ENCODE measurements at places on chromosomes 2 and 18.

DNA sequence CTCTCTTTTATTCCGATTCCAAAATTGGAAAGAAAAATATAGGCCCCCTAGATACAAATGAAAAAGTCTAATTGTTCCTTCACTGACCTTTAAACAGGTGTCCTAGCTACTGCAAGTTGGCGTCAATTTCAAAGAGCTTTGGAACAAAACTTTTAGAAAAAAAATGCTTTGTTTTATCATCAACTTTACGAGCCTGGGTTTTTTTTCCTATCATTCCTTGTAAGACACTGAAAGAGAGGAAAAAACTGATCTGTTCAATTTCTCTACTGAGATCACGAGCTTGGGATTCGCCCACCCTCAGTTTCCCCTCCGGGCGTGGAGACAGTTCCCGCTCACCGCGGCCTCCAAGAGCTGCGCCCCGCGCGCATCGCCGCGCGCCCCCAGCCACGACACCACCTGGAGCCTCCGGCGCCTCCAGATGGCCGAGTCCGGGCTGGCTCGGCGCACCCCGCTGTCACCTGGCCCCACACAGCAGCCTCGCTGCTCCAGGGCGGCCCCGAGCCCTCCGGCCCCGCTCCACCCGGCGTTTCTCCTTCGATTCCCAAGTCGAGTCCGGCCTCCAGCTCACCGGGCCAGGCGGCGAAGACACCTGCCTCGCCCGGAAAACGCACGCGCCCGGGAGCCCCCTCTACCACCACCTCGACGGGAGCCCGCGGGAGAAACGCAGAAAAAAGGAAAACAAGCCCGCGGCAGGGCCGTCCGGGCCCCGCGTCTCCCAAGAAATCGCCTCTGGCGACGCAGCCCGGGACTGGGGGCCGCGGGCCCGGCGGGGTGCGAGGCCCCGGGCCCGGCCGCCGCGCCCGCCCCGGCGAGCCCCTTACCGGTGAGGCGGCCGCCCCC, 656 bp downstream of the TBC1D8 start:
- no peak for DNase-seq

DNA sequence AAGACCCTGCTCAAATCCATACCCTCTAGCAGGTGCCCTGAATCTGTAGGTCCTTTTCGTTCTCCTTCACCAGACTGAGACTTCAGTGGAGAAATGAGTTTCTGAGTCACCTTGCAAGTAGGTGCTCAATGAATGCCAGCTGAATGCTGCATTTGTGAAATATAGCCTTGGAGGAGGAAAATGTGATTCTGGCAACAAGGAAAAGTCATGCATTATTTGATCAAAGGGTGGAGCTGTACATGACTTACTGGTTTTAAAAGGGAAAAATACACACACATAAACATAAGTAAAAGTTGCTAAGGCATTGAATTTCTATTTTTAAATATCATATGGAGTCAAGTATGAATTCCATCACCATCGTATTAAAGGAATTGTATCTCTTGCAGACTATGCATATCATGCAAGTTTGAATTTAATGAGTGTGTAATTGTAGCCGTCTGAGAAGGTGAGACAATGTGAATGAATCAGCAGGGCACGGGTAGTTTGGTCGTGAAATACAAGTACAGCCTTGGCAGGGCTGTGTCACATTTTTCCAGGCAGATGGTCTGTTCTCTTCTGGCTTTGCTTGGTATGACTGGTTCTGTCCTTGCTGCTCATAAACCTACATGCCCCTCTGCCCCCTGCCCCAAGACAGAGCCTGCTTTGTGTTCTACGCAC, 160.8 kb downstream of the COL6A3 start:
- DNase-seq: peak; percentile 73

- DNase-seq: no peak
Observed at GRCh38 chr18:1273469-1273868, 368.8 kb downstream of the ADCYAP1 start.

GRCh38 chr18:46176001-46176400, 71.8 kb downstream of the HAUS1 start:
- DNase-seq: no peak

DNA sequence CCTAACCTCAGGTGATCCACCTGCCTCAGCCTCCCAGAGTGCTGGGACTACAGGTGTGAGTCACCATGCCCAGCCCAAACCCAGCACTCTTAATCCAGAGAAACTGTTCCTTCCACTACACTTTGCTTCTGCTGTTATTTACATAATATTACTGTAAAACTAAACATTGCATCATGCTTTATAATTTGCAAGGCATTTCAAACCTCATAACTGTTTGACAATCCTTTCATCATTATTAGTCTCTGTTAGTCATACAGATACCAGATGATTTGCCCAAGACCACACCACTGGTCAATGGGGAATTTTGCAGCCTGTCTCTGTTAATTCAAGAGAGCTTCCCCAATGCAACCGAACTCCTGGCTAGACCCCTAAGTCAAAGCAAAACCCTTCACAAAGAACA, 338.3 kb downstream of the ALK start:
- DNase-seq: peak; percentile 87

DNA sequence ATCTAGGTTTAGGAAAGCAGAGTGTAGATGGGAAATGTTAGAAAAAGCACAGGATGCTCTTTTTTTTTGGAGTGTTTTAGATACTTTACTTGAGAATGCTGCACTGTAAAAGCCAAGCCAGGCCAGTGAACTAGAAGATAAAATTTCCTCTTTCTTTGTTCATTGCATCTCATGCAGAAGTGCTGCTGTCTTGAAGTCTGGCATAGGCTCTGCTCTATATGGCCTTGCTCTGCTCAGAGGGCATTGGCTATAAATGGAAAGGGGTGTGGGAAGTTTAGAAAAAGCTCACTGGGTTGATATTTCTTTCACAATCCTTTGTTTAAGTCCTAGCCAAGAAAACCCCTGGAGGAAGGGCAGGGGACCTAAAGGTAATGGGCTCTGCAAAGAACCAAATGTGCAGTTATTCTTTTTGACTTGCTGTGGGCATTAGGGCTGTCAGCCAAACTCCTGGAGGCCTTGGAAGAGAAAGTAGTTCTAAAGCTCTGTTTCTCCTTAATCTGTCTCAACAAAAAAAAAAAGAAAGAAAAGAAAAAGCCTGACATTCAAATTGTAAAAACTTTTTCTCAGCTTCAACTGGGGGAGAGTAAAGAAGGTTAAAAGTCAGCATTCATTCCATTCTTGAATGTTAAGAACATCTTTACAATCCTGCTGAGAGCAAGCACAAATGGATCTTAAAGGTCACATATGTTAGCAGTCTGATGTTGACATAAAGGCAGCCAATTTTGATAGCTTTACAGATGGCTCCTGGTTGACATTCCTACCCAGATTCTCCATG, 338.3 kb downstream of the GULP1 start:
- no peak for DNase-seq

- no peak for DNase-seq
Observed at GRCh38 chr2:191790737-191791136, 56.2 kb downstream of the CAVIN2 start.

GRCh38 chr2:45813003-45813941, 161.8 kb downstream of the PRKCE start:
- no peak for DNase-seq

- DNase-seq: peak; percentile 81
Observed at GRCh38 chr18:3541549-3542386, 91.8 kb downstream of the TGIF1 start.

DNA sequence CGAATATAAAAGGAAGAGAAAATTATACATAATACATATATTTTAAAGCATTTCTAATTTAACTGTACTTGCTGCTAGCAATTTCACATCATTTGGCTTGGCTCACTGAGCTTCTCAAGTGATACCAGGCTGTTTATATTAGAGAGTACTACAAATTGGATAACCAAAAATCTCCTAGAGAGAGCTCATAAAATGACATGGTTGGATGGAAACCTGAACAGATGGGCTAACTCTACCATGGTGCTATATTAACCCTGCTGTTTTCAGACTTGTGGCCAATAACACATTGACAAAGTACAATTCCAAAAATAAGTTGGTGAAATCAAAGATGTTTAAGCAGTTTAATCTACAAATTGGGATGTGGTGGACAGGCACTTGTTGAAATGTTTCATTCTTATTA, 364.4 kb upstream of the GCFC2 start:
- DNase-seq: no peak

DNA sequence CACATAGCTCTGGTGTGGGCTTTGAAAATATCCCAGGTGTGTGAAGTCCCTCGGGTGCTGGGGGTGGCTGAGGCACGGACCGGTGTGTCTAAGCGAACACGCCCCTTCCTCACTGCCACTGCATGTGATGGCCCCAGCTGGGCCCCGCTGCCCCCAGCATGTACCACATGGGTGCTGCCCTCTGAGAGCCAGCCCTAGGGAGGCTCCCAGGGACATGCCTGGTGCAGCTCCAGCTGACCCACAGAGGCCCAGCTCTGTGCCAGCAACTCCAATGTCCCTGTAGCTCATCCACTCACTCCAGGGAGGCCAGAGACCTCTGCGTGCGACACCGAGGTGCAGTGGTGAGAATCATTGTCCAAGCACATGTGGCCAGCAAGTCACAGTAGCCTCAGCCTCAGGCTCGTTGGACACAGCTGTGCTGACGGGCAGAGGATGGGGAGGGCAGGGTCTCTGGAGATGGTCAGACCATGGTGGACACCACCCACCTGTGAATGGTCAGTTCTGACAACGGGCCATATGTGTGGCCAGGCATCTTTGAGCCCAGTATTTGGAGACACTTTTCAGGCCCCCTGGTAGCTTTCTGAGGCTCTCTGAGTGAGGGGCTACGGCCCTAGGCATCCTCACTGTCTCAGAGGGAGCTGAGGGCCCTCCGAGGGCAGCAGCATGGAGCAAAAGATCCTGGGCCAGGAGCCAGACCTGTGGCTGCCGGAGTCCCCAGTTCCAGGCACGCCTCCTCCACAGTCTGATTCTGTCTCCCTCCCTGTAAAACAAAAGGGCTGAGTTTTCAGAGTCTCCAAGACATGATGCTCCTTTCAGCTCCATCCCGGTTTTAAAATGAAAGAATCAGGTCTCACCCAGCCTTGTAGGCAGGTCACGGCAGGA, 220.7 kb downstream of the NDUFA10 start:
- no peak for DNase-seq

- no peak for DNase-seq
Observed at GRCh38 chr18:30175621-30176225, 866.8 kb downstream of the DSC3 start.

DNA sequence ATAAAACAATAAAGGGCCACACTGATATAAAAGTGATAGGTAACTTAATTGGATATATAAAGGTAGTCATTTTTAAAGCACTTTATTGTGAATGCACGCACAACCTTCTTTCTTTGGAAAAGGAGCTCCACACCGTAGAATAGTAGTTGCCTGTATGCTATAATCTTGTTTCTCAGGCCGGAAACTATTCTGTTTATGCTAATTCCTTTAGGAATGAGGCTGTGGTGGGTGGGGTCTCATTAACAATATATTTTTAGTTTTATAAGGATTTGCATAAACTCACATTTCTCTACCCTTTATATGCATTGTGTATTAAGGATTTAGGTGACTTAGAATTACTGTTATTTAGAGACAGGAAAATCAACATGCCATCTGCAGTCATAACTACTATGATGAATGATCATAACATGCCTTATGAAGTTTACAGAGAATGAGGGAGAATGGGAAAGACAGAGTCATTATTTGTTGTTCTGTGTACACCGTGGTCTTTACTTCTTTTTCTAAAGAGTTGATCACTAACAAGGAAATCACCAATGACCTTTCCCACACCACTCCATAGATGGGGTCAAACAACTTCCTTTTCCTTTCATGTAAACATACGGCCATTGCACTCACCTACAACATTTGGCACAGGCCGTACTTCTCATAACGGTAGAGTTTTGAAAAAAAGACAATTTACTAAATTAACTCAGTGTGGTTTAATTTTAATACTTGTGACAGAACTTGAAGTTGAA, 84.5 kb downstream of the PIEZO2 start:
- DNase-seq: no peak

DNA sequence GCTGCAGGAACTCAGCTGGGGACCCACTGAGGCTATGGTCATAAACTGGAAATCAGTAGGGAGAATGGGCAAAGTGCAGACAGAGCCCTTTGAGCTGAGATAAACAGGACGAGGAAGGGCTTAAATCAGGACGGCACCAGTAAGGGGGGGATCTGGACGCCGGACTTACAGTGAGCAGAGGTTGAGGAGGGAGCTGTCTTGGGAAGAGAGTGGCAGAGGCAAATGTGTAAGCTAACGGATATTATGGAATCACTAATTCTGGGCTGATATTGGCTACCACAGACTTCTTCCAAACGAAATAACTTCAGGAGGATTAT, 539 bp downstream of the CYP27A1 start:
- DNase-seq: no peak

GRCh38 chr2:236552581-236553363, 16.9 kb upstream of the ACKR3 start:
- no peak for DNase-seq

GRCh38 chr2:105388971-105389381, 9.9 kb downstream of the FHL2 start:
- no peak for DNase-seq

DNA sequence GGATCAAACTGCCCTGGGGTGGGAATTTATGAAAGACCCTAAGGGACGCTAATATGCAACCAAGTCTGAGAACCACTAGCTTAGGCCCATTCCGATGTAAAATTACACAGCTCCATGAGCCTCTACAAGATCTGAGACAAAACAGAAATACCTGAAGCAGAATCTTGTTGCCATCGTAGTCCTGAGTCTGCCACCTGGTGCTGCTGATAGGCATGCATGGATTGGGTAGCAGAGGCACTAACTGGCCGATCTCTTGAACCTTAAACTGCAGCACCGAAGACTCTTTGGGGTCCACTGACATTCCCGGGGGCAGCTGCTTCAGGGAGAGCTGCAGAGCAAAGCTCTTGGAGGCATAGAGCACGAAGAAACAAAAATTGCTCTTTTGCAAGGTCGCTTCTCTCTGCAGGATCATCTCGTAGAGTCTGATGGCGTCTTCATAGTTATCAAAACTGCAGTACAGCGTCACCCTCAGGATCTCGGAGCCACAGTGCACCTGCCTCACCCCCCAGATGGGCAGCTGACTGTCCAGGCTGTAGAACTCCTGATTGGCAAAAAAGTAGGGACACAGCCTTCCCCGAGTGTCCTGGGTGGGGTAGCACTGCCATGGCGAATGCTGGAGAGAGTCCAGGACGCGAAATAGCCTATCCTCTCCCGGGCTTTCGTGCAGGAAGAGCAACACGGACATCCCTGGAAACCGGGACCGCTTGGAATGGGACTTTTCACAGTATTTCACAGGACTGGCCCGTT, 848 bp downstream of the FAM124B start:
- no peak for DNase-seq

Measured in epithelial cell of esophagus (primary cell).